ENCODE measurements at places on chromosomes 3 and 15.

DNA sequence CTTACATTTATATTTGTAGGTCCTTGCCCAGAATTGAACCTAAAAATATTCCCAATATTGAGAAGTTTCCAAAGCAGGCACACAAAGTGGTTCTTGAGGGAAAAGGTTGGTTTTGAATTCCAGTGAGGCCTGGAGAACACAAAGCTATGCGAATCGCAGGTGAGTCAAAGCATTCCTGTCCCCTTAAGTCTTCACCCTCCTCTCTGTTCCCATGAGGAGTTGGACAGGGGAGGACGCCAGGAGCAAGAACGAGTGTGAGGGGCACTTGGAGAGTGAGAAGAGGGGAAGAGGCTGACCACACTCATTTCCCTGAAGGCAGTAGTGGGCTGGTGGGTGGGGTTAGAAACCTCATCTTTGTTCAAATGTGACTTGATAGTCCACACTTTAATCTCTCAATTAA is 185.8 kb upstream of the EOMES start:
- no peaks in the 10 kb centered on the region for H3K27me3 ChIP-seq
- no peak overlapping the region for H3K27ac ChIP-seq
- no peak overlapping the region for H3K4me3 ChIP-seq

DNA sequence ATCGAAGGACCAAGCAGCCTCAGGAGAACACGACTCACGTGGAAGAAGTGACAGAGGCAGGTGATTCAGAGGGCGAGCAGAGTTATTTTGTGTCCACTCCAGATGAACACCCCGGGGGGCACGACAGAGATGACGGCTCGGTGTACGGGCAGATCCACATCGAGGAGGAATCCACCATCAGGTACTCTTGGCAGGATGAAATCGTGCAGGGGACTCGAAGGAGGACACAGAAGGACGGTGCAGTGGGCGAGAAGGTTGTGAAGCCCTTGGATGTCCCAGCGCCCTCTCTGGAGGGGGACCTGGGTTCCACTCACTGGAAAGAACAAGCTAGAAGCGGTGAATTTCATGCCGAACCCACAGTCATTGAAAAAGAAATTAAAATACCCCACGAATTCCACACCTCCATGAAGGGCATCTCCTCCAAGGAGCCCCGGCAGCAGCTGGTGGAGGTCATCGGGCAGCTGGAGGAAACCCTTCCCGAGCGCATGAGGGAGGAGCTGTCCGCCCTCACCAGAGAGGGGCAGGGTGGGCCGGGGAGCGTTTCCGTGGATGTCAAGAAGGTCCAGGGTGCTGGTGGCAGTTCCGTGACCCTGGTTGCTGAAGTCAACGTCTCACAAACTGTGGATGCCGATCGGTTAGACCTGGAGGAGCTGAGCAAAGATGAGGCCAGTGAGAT is 26.0 kb downstream of the SYNM start:
- DNase-seq: no peak
- no peaks in the 10 kb centered on the region for H3K36me3 ChIP-seq
- no peaks in the 10 kb centered on the region for H3K27me3 ChIP-seq
- H3K4me1 ChIP-seq: no peaks in the 10 kb centered on the region
- no peak overlapping the region for H3K27ac ChIP-seq
- H3K4me3 ChIP-seq: no peak overlapping the region

DNA sequence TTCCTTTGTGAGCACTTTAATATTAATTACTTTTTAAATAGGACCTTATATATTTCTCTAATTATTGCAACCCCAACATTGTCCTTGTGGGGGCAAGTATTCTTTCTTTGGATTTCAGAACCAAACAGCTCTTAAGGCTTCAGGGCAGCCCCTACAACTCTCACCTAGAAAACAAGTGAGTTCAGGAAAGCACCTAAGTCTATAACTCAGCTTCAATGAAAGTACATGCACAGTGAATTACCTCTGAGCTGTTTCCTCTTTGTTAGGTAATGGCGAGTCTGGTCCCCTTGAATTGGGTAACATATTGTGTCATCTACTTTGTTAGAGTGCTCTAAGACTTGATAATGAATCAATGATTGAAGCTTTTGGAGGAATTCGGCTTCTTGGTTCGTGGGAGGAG is 545.7 kb downstream of the NLGN1 start:
- H3K27me3 ChIP-seq: no peaks in the 10 kb centered on the region
- no peak for DNase-seq
- H3K27ac ChIP-seq: no peak overlapping the region
- no peaks in the 10 kb centered on the region for H3K4me1 ChIP-seq
- H3K36me3 ChIP-seq: no peaks in the 10 kb centered on the region

DNA sequence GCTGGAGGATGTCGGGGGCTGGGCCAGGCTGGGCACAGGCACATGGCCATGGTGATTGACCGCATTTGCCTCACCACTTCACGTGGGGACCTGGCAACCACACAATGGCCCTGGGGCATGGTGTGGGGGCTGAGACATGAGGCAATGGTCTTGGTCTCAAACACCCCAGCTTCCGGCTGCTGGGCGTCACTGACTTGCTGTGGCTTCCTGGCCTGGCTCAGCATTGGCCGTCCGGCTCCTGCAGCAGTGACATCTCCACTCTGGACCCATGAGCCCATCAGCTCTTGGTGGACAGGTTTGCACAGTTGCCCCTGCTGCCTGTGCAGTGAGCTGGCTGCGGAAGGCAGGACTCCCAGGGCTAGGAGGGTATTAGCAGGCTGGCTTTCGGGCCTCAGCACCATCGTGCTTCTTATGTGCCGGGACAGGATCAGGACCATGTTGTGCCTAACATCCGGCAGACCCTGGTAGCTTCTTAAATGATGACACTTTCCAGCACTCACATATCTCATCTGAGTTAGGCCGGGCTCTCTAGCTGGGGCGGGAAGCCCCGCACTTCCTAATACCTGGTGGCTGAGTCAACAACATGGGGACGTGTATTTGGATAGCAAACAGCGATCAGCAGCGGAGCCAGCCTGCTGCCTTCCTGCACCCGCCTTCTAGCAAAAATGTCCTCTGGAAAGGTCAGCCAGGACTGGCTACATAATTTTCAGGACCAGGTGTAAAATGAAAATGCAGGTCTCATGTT is 34.1 kb downstream of the ZNF710 start:
- no peaks in the 10 kb centered on the region for H3K27me3 ChIP-seq
- H3K27ac ChIP-seq: peak overlapping the region; percentile 81
- no peak for DNase-seq
- H3K4me1 ChIP-seq: peaks cover 92% of the 10 kb centered on the region
- H3K4me3 ChIP-seq: peak overlapping the region; percentile 48
- peaks cover 9% of the 10 kb centered on the region for H3K36me3 ChIP-seq

Data from activated CD8-positive, alpha-beta T cell treated with anti-CD3 and anti-CD28 coated beads, Interleukin-2, amount 10 ng/mL, durations not matched to agents 7 days and 5 days (primary cell).